Activated T-cell treated with anti-CD3 and anti-CD28 coated beads, Interleukin-2, amount 50 U/mL, for 72 hours (primary cell): ENCODE measurements at places on chromosomes 5 and 9.
A peak's percentile ranks its signal among the peaks of the same experiment; 100 is the strongest.

DNA sequence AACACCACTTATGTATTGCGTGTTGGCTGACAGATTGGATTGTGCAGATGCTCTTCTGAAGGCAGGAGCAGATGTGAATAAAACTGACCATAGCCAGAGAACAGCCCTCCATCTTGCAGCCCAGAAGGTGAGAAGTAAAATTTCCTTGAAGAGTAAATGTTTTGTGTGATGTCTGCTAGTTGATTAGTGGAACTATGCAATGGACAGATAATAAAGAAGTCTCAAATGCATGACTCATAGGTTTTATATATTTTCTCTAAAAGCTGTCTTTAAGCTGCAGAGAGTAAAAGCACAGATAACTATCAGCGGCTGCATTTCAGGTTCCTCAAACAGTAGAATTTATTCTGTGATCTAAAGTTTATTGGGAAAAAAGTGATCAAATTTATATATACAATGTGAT lies 27.4 kb downstream of the INVS start:
- no peak for DNase-seq

- no peak for DNase-seq
These were observed 192.2 kb upstream of the RPS23 start for GRCh38 chr5:82470185-82470994.

GRCh38 chr5:68465133-68465532 lies 249.6 kb downstream of the PIK3R1 start:
- peak; percentile 55 for DNase-seq

DNA sequence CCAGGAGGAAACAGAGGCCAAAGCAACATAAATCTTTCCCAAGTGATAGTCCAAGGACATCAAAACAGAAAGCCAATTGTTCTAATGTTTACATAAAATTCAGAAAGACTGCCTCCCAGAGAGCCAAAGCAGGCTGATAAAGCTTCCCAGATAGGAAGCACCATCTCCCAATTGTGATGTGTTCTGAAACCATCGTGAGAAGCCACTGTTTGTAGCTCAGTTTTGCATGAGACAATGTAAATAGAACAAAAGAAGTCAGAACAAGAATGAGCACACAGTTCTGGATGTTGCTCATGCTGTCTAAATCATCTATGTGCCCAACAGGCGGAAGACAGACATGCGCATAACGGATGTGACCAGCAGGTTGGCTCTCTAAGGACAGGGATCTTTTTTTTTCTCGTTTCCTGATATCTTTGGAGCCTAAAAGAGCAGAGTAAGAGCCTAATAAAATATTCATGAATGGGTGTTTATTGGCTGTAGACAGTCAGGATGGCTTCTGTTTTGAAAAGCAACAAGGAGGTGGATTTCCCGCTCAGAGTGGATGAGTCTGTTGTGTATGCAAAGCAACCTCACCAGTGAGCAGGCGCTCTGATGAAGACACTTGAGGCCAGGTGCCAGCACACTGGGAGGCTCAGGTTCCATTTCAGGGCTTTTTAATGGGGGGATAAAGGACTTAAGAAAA lies 113.6 kb downstream of the GNA14 start:
- DNase-seq: no peak

DNA sequence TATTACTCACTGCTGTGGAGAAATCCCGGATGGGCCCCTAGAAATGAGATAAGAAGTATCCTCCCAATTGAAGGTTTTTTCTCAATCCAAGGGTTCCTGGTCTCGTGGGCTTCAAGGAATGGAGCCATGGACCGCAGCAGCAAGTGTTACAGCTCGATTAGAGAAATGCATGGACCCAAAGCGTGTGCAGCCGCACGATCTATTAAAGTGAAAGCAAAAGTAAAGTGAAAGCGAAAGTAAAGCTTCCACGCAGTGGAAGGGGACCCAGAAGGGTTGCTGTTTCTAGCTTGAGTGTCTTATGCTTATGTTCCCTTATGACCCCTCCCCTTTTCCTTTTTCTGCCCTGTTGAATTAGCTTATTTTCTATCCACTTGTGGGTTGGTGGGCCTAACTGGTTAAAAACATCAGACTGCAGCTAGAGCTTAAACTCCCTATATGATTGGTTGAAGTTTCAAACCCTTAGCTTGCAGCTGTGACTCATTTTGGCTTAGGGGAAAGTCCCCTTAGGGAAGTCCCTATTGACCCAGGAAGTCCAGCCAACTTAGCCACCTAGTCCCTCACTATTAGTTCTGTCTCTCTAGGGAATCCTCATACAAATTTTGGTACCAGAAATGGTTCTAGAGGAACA lies 1111.8 kb downstream of the TAF11L14 start:
- peak; percentile 33 for DNase-seq

DNA sequence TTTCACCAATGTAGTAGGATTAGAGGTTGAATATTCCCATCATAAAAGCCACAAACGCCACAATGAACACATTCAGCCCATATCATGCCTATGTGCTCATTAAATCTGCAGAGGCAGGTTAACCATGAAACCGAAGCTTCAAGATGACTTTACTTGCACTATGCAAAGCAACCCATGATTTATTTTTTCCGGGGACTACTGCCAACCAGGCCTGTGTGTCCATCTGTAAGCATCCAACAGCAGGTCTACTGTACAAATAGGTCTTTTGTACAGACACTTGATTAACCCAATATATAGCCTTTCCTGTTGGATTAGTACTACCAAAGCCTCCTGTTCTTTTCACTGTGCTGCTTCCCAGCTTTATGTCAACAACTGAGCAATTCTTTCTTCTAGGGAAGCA lies 104.9 kb upstream of the CDH10 start:
- no peak for DNase-seq

- no peak for DNase-seq
These were observed 401.0 kb upstream of the SLC24A2 start for GRCh38 chr9:20189871-20190270.

- DNase-seq: no peak
These were observed 10.5 kb upstream of the MYOT start for GRCh38 chr5:137856916-137857862.

GRCh38 chr5:11642438-11642837 lies 261.8 kb downstream of the CTNND2 start:
- DNase-seq: no peak
